ENCODE measurements at places on chromosomes 2 and 18. TPM values are rescaled to one million over a fixed set of nuclear protein-coding genes. Genes with fewer than 3 reads are reported as not detected.

DNA sequence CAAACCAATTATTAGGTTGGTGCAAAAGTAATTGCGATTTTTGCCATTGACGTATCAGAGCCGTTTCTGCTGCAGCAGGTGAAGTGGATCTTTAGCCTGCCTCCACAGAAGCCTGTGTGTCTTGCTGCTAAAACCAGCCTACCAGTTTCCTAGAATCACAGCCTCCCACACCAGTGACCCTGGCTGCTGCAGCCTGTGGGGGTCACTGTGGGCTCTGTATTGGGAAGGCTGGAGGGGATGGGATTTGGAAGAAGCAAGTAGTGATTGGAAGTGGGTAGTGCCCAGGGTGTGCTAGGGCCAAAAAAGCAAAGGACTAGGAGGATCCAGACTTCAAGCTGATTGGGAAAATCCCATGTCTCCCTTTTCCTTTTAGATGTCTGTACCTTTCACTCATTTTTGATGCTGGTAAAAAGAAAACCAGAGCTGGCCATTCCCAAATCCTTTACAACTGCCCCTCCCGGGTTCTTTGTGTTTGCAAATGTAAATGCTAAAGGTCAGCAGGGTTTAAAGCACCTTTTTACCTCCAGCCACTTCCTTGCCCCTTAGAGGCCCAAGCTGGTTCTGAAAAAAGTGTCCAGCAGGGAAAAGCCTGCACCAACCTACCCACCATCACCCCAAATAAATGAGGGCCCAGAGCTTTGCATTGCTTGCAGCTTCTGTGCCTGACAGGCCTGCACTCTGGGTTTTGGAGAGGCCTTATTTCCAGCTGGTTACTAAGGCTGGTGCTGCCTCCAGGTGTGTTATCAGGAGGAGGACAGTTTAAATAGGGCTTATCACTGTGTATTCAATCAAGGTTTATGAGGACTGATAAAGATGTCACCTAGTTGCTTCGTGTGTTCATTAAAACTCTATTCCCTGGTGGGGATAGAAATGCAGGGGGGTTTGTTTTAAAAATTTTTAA lies 172.0 kb downstream of the MIB1 start:
- no peaks in the 10 kb centered on the region for H3K36me3 ChIP-seq
- no peaks in the 10 kb centered on the region for H3K4me1 ChIP-seq
- H3K4me3 ChIP-seq: no peak overlapping the region

- H3K4me1 ChIP-seq: no peaks in the 10 kb centered on the region
- no peaks in the 10 kb centered on the region for H3K36me3 ChIP-seq
- H3K4me3 ChIP-seq: no peak overlapping the region
- DNase-seq: no peak
- no peaks in the 10 kb centered on the region for H3K27me3 ChIP-seq
Observed at GRCh38 chr2:8111193-8111592, 570.7 kb upstream of the ID2 start.

- no peak overlapping the region for H3K27ac ChIP-seq
- H3K27me3 ChIP-seq: no peaks in the 10 kb centered on the region
- no peaks in the 10 kb centered on the region for H3K36me3 ChIP-seq
- no peak overlapping the region for H3K4me3 ChIP-seq
- peak; percentile 26 for DNase-seq
Observed at GRCh38 chr18:56388571-56388970, 249.8 kb downstream of the TXNL1 start.

- H3K27me3 ChIP-seq: no peaks in the 10 kb centered on the region
- H3K36me3 ChIP-seq: no peaks in the 10 kb centered on the region
- H3K4me1 ChIP-seq: no peaks in the 10 kb centered on the region
- peak overlapping the region; percentile 80 for H3K27ac ChIP-seq
- DNase-seq: no peak
- peak overlapping the region; percentile 97 for H3K4me3 ChIP-seq
Observed at GRCh38 chr2:58241546-58241864, 380 bp upstream of the FANCL start.

- no peaks in the 10 kb centered on the region for H3K27me3 ChIP-seq
- no peaks in the 10 kb centered on the region for H3K4me1 ChIP-seq
- no peak for DNase-seq
- H3K4me3 ChIP-seq: no peak overlapping the region
- no peak overlapping the region for H3K27ac ChIP-seq
Observed at GRCh38 chr18:43681661-43682060, 404.4 kb upstream of the SYT4 start.

DNA sequence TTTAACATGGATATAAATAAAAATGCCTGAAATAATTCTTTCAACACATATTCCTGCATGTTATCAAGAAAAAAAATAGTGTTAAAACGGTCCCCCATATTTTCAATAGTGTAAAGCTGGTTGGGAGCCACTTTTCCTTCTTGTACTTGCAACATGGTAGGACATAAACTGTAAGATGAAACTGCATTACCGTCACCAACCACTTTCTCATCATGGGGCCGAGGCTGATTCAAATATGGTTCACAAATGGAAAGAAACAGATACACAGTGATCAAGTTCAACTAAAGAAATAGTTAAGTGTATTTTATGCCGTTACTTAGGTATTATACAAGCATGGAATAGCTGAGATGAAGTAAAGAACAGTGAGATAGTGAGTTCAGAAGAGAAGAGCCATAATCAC lies 360.7 kb downstream of the ZEB2 start:
- no peaks in the 10 kb centered on the region for H3K4me1 ChIP-seq
- no peak for DNase-seq
- no peak overlapping the region for H3K4me3 ChIP-seq
- no peaks in the 10 kb centered on the region for H3K27me3 ChIP-seq

- no peak for DNase-seq
- H3K27ac ChIP-seq: no peak overlapping the region
- no peaks in the 10 kb centered on the region for H3K27me3 ChIP-seq
- no peaks in the 10 kb centered on the region for H3K36me3 ChIP-seq
- no peak overlapping the region for H3K4me3 ChIP-seq
- H3K4me1 ChIP-seq: peaks cover 10% of the 10 kb centered on the region
Observed at GRCh38 chr18:49319590-49319989, 140.9 kb downstream of the DYM start.

- no peaks in the 10 kb centered on the region for H3K4me1 ChIP-seq
- peak; percentile 65 for DNase-seq
- no peak overlapping the region for H3K4me3 ChIP-seq
- no peak overlapping the region for H3K27ac ChIP-seq
Observed at GRCh38 chr2:157761520-157761919, 114.6 kb downstream of the ACVR1 start.

GRCh38 chr2:134337631-134338030 lies 83.8 kb downstream of the MGAT5 start:
- DNase-seq: no peak
- no peak overlapping the region for H3K27ac ChIP-seq
- no peaks in the 10 kb centered on the region for H3K36me3 ChIP-seq
- H3K4me1 ChIP-seq: no peaks in the 10 kb centered on the region
- H3K27me3 ChIP-seq: no peaks in the 10 kb centered on the region

- H3K36me3 ChIP-seq: no peaks in the 10 kb centered on the region
- no peak overlapping the region for H3K27ac ChIP-seq
- no peak overlapping the region for H3K4me3 ChIP-seq
- DNase-seq: no peak
- H3K4me1 ChIP-seq: no peaks in the 10 kb centered on the region
Observed at GRCh38 chr18:31957728-31958127, 14.8 kb upstream of the TRAPPC8 start.

- peaks cover 3% of the 10 kb centered on the region for H3K27me3 ChIP-seq
- H3K4me1 ChIP-seq: peaks cover 21% of the 10 kb centered on the region
- no peak overlapping the region for H3K27ac ChIP-seq
- H3K36me3 ChIP-seq: no peaks in the 10 kb centered on the region
Observed at GRCh38 chr2:100782380-100782878, 37.5 kb upstream of the NPAS2 start.

DNA sequence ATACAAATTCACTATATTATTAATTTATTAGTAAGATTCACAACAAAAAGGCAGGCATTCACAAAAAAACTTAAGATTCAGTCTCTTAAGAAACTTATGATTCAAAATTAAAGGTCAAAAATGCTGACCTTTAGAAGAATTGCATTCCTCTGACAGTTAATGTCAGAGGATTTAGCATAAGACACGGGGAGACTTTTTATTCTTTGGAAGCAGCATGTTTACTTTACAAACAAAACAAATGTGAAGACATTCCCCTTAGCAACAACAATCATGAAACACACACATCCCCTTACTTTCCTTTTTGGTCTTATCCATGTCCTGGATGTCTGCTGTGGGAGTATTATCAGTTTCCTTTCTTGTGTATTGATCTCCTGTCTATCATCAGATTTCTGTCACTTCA lies 117.1 kb downstream of the RAD51AP2 start:
- H3K27me3 ChIP-seq: no peaks in the 10 kb centered on the region
- H3K4me1 ChIP-seq: no peaks in the 10 kb centered on the region
- no peaks in the 10 kb centered on the region for H3K36me3 ChIP-seq
- H3K4me3 ChIP-seq: no peak overlapping the region
- H3K27ac ChIP-seq: no peak overlapping the region
- no peak for DNase-seq

DNA sequence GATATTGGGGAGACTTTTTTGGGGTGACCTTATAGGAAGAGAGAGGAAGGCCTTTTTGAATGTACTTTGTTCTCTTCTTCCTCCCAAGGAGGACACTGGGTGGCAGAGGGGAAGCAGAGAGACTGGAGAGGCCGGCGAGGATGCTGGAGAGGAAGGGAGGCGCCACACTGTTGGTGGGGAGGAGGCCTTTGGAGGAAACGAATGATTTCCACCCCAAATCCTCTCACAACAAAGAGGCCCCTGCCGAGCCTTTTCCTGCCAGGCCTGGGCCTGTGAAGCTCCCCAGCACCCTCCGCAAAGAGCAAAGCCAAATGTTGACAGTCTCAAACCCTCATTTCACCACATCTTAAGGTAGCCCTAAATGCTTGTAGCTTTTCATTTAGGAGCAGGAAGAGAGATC lies 59.0 kb upstream of the UPP2 start:
- H3K4me3 ChIP-seq: no peak overlapping the region
- no peaks in the 10 kb centered on the region for H3K27me3 ChIP-seq
- no peak overlapping the region for H3K27ac ChIP-seq
- no peaks in the 10 kb centered on the region for H3K4me1 ChIP-seq
- no peaks in the 10 kb centered on the region for H3K36me3 ChIP-seq
- DNase-seq: no peak

GRCh38 chr2:128754246-128754724 lies 435.6 kb upstream of the HS6ST1 start:
- H3K4me1 ChIP-seq: no peaks in the 10 kb centered on the region
- peak; percentile 27 for DNase-seq
- H3K27me3 ChIP-seq: no peaks in the 10 kb centered on the region
- H3K27ac ChIP-seq: no peak overlapping the region
- H3K4me3 ChIP-seq: no peak overlapping the region

- H3K4me3 ChIP-seq: no peak overlapping the region
- H3K4me1 ChIP-seq: no peaks in the 10 kb centered on the region
- no peaks in the 10 kb centered on the region for H3K27me3 ChIP-seq
- H3K36me3 ChIP-seq: no peaks in the 10 kb centered on the region
- H3K27ac ChIP-seq: no peak overlapping the region
- DNase-seq: no peak
Observed at GRCh38 chr2:36800381-36800780, 103.9 kb downstream of the VIT start.

DNA sequence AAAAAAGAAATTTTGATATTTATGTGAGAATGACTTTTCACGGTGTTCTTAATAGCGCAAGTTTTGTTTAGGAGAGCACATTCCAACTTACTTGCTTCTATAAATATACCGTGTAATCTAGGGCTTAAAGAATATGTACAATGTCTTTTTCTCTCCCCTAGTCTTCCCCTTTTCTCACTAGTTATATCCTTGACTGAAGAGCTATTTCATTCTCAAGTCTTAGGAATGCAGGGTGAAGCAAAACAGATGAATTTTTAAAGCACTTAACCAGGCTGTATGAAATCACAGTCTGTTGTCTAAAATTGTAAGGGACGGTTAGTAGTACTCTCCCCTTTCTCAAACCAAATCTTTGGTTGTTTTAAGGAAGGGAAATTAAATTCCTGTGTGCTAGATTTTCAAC lies 29.6 kb upstream of the SLC30A6 start:
- no peak overlapping the region for H3K4me3 ChIP-seq
- H3K27me3 ChIP-seq: no peaks in the 10 kb centered on the region
- peaks cover 8% of the 10 kb centered on the region for H3K4me1 ChIP-seq

DTNA gene
- 32.9 TPM for total RNA-seq

TUBA4B gene
- total RNA-seq: not detected

B4GALT6 gene
- total RNA-seq: 17.7 TPM

DDX1 gene
- total RNA-seq: 140 TPM

CPS1 gene
- 8.0 TPM for total RNA-seq

TMEM198 gene
- 3.8 TPM for total RNA-seq

ZNG1B gene
- total RNA-seq: 29.1 TPM

STPG4 gene
- 0.64 TPM for total RNA-seq

TRAF3IP1 gene
- total RNA-seq: 17.8 TPM

Data from astrocyte (in vitro differentiated cells and primary cell).